Psoas muscle (tissue), 8 donors: ENCODE measurements at places on chromosomes 13 and 19. TPM values are rescaled to one million over a fixed set of nuclear protein-coding genes. Genes with fewer than 3 reads are reported as not detected.

The CYP4F2 gene
- total RNA-seq: not detected

The PABPC3 gene
- total RNA-seq: not detected

The LILRA5 gene
- total RNA-seq: not detected

The ZNF582 gene
- total RNA-seq: 1.3 TPM
